ENCODE measurements at places on chromosomes 3 and 15.

GRCh38 chr3:109316162-109316730, at the start of gene DPPA2:
Gene DPPA2, minus strand, starts transcription at chr3:109316517. Its CDS starts 1,975 bp downstream, at chr3:109314542.
- no peak for DNase-seq

DNA sequence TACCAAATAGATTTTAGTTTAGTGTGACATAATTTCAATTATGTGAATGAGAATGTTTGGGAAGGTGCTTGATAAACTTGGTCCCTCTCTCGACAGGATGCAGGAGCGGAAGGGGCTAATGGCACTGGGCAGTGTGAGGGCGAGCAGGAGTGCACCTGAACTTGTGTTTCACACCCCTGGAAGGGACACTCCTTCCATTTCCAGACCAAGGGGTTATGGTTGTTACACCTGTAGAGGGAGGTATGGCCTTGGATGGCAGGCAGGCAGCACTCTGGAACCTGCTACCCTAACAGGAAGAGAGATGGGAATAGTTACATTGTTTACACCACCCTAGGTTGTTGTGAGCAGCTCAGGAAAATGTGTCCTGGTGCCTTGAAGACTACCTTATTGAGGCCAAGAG, 22.1 kb downstream of the SYNM start:
- no peak for DNase-seq

- DNase-seq: no peak
Measured at GRCh38 chr3:50164984-50165909, 10.1 kb downstream of the SEMA3F start.

GRCh38 chr3:1216856-1217255, 124.0 kb downstream of the CNTN6 start:
- DNase-seq: no peak

GRCh38 chr3:186099178-186099577, 9.7 kb downstream of the ETV5 start:
- no peak for DNase-seq

- peak; percentile 50 for DNase-seq
Measured at GRCh38 chr3:45611628-45612081, 17.1 kb downstream of the LIMD1 start.

DNA sequence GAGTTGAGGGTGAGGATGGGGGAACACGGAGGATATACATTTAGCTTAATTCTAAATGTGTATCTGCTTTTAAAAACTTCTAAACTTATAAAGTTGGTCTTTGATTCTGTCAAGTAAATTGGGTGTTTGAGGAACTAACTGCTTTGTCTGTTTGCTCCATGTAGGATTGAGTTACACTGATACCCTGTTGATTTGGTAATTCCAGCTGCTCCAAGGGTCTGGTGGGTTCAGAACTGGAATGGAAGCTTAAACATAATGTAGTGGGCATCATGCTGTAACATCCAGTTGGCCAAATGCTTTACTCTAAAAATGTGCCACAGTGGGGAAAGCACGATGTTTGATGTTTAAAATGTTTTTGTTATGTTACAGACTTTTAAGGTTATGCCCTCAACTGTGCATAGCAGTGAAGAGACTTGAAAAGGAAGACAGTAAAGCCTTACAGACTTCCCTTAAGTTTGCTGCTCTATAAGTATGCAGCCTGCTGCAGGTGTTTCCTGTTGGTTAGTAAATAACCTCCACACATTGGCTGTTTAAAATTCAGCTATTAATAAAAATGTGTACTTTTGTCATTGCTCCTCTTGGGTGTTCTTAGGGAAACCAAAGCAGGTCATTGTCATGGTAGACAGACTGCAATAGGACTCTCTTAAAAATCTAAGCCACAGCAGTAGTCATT, 5.9 kb upstream of the EDEM1 start:
- peak; percentile 73 for DNase-seq

DNA sequence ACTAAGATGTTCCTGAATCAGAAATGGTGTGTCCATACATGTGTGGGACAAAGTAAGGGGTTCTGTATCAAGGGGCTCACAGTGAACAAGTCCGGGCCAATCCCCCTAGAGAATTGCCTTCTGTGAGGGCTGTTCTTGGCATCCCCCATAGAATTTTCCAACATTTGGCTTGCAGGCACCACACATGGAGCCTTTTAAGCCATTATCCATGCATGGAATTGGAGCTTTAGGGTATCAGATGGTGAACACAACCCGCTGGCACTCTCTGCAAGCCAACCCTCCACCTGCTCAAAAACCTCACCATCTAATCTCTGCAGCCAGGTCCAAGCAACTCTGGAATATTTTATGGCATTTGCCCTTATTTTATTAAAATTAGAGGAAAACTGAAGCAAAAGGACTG, 278.7 kb downstream of the ERC2 start:
- no peak for DNase-seq

GRCh38 chr3:194379231-194379630, 9.7 kb upstream of the LRRC15 start:
- DNase-seq: no peak

DNA sequence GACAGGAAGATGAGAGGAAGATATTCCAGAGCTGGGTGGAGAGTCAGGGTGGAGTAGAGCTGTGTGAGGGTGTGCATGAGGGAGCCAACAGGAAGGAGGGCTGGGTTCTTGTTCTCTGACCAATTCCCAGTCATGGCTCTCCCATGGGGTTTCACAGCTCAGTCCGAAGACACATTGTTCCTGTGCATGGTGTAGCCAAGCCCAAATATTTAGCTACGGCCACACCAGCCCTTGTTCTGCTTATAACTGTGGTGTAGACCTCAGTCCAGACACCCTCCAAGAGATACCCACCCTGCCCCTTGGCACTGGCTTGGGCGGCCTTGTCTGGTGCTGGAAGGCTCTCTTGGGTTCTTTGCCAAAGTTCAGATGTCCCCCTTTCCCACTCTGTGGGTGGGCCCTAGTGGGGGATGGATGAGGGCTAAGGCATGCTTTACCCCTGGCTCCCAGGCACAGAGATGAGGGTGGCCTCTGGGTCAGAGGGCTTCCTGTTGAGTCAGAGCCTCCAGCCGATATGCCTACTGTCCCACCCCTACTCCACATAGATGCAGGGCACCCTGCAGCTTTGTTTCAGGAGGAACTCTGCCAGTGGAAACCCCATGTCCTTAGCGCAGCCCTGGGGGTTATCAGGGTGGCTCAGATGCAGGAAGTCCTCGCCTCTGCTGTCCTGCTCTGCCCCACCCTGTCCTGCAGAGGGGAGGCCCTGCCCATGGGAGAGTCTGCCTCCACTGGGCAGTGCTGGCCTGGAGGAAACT, 271.2 kb upstream of the CTDSPL start:
- no peak for DNase-seq

DNA sequence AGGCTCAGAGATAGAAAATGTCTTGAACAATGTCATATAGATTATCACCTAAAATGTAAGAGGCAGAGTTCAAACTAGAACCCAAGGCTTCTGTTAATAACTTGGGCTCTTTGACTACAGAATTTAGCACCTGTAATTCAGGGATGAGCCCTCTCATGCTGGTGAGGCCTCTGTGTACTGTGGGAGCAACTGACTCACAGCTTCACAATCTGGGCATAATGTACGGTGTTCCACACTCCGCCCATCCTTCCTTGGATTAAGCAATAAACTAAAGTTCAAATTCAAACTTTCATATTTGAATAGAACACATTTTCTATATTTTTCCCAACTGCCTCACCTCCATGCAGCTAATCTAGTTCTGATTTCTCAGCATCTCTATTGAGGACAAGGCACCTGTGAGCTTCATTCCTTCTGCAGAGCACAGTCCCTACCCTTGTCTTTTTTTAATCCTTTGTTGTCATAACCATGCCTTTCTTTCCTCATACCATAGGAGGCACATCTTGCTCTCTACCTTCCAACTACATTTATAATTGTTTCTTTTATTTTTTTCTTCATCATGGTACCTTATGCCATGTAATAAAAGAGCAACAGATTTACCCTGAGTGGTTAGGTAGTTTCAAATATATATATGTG, 392.1 kb downstream of the NLGN1 start:
- no peak for DNase-seq

GRCh38 chr3:168072323-168072650, 23.4 kb downstream of the GOLIM4 start:
- DNase-seq: no peak

DNA sequence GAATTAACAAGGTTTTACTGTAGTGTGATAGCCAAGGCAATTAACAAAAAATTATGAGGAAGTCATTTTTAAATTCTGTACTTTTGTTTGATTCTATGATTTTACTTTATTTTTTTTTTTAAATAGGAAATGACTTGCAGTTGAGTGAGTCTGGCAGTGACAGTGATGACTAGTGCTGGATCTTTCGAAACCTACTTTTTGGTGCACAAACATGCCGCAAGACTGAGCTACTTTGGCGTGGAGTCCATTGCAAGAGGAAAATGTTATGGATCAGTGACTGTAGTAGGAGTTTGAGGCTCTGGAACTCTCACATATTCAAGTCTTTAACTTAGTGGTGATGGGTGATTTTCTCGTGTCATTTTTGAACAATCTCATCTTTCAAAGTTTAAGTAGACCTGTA, 11.6 kb downstream of the EAF1 start:
- DNase-seq: no peak

- no peak for DNase-seq
Measured at GRCh38 chr3:73572368-73572767, 52.4 kb downstream of the PDZRN3 start.

GRCh38 chr15:61155741-61156700, 73.1 kb downstream of the RORA start:
- DNase-seq: no peak

DNA sequence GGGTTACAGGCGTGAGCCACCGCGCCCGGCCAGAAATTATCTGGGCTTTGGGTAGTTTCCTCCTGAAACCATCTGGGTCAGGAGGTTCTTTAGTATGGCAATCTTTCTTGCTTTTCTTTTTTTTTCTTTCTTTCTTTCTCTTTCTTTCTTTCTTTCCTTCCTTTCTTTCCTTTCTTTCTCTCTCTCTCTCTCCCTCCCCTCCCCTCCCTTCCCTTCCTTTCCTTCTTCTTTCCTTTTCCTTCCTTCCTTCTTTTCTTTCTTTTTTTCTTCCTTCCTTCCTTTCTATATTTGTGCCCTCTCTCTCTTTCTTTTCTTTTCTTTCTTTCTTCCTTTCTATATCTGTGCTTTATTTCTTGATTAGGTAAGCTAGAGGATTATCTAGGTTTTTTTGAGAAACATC, 17.0 kb downstream of the DBR1 start:
- no peak for DNase-seq

DNA sequence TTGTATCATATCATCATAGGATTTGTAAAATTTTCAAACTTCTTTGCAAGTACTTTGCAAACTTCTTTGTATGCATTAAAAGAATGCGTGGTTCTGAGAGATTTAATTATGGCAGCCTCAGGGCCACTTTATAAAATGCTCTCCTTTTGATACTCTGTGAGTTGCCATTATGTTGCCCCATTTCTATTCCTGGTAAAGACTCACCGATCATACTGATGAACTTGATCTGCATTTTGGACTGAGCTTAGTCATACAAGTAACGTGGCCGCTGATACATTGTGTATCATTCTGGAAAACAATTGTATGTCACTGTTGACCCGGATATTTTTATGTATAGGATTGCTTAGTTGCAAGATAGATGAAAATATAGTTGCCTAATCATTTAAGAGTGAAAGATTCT, 38.8 kb downstream of the AKAP13 start:
- no peak for DNase-seq

DNA sequence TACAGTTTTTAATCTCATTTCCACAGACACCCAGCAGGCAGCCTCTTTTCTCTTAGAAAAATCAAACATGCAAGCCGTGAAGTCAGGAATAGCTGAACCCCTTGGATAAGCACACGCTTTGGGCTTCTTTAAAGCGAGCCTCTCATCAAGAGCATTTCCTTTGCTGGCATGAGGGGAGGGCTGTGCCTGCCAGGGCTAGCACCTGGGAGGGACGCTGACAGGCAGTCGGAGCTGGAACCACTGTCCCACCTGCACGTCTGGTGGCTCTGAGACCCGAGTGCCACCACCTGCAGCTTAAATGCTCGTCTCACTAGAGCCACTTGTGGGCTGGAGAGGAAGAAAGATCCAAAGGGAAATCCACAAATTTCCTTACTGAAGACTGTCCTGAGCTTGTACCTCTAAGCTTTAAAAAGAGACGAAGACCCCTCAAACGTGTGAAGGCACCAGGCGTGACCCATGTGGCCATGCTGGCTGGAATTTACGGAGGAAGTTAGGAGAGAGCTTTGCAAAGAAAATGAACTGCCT, 9.4 kb downstream of the MAP6D1 start:
- DNase-seq: no peak

DNA sequence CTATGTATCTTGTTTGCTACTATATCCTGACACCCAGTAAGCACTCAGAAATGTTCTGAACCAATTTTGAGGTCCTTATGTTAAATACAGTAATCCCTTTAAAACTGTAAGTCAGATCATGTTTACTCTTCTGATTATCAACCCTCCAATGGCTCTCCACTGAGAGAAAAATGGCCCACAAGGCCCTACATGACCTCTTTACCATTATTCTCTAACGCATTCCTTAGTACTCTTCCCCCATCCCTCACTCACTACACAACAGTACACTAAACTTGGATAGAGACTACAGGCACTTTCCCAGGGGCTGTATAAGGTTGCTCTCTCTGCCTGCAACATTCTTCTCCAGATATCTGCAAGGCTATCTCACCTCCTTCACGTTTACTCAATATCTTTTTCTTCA, 1.9 kb downstream of the TOPBP1 start:
- DNase-seq: no peak
